Right forelimb (tissue), 1 donor: ENCODE measurements at places on chromosomes 1 and 21.

DNA sequence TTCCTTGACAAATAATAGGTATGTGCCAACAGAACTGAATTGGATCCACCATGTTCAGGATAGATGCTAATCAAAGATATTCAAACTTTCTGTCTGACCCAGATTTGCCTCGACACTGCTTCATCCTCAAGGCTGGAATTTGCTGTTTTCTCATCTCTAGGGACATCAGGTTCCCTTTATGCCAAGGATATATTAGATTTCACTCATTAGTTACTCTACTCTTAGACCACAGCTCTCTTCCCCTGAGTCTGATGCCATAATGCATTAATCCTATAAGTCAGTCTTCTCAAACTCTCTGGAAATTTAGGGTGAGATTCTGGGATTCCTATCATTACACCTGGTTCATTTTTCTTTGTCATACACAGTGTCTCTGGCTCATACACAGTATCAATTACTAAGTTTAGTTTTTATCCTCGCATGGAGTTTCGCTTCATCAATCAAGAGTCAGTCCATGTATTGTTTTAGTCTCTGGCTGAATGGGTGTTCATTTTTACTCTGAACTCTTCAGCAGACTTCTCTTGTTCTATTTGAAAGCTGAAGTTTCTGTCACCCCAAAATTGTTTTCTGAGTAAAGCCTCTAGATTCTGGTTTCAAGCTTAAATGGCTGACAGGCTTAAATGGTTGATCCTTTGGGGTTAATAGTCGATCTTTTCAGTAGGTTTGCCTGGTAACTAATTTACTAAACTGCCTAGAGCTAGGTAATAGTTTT, 9.3 kb upstream of the DCAF6 start:
- no peak for DNase-seq

DNA sequence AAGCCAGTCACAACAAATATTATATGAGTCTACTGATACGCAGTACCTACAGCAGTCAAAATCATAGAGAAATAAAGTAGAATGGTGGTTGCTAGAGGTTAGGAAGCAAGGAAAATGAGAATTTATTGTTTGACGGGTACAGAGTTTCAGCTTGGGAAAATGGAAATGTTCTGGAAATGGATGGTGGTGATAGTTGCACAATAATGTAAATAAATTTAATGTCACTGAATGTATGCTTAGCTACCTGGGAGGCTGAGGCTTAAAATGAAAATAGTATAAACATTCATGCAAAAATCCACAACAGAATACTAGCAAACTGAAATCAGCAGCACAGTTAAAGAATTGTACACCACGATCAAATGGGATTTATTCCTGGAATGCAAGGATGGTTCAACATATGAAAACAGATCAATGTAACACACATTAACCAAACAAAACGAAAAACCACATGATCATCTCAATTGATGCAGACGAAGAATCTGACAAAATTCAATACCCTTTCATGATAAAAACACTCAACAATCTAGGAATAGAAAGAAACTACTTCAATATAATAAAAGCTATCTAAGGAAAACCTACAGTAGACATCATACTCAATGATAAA, 10.7 kb downstream of the TUT4 start:
- DNase-seq = no peak

DNA sequence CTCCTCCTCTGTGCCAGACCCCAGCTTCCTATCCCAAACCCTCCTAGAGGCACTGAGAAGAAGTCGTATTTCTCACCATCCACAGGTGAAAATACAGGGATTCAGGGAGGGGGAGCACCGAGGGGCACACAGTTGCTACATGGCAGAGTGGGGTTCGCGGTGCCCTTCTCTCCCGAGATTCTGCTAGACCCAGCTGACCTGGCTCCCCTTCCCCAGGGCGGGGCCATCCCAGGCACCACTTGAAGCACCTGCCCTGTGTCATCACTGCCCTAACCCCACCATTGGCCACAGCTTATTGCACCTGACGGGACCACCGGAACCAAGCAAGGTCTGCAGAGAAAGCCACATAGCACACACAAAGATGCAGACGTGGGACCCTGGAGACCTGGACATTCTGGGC, 30.5 kb downstream of the SDC3 start:
- no peak for DNase-seq

DNA sequence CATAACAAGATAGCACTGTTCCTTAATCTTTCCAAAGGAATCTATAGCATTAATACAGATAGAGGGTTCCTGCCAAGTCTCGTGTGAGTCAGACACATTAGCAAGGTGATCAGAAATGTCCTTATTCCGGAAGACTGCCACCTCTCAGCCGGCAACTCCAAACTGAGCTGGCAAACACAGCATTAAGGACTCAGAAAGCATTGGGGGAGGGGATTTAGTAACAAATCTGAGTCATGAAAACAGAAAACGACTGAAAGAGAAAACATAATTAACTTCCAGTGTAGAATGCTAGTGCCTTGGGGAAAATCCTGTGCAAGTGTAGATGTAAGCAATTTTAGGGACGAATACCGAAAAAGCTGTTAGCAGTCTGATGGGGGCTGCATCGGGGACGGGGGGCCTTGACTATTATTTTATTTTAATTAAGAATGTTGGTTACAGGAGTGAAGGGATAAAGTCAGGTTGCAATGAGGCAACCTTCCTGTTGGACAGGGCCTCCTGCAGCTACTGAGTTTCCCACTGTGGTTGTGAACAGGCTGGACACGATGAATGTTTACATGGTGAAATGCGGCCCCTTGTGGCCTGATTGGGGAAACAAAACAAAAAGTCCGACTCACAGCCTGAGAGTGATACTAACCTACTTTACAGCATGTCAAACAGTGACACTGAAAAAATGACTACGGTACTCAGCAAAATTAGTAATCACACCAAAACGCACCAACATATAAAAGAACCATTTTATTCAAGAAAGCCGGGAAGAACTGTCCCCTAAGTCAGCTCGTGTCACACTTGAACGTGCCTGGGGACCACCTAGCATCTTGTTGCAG, 20.7 kb downstream of the MIS18A start:
- DNase-seq = peak; percentile 80

- DNase-seq = no peak
Observed at GRCh38 chr1:210070531-210070930, 132.5 kb downstream of the SYT14 start.

DNA sequence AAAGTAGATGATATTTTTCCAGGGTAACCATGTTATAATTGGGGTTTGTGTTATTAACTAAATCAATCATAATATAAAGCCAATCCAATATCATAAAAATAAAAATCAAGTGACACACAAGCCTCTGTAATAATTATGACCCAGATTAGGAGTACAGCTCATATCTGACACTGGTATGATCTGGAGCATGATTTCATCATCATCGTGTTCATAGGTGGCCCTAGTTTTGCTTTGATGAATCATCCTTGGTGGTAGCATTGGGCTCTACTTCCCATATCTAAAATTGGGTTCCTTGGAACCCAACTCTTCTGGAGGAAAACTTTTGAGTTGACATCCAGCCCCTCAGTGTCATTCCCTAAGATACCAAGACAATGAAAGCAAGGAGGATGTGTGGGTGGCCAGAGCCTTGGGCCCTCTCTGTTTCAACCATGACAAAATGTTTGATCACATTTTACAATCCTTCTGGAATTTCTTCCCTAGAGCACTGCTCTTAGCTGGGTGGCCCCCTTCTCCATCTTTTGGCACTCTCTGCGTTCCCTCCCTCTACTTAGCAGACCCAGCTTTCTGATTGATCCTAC, 37.0 kb upstream of the ENAH start:
- DNase-seq = no peak

DNA sequence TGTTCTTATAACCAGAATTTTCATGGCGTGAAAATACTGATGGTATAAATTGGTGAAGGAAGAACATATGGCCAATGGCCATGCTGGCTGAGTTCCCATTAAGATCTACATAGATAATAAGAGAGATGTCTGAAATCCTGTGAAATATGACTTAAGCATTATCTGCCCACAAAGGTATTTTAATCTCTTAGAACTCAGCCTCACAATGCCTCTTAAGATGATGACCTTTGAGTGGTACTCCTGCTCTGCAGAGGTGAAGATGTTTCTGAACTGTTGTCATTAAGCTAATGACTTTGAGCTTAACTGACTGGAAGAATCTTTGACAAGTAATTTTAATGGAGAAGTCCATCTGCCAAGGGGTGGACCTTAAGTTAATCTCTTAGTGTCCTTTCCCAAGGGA, 148.7 kb downstream of the ZNF326 start:
- DNase-seq = no peak

DNA sequence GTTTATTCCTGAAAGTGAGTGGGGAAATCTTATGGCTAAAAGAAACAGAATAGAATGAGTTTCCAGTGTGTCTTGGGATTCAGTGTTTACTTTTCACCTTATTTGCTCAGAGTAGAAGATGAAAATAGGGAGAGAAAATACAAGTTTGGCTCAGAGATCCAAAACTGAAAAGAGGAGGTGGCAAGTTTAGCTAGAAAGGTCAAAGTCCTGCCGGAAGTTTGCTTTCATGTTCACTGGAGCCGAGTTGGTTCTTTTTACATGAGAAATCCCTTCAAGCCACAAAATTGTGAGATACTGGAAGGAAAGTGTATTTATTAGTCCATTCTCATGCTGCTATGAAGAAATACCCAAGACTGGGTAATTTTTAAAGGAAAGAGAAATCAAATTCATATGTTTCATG, 604.6 kb downstream of the MRPL39 start:
- no peak for DNase-seq

- DNase-seq = no peak
Observed at GRCh38 chr1:65791396-65791795, 1.3 kb upstream of the PDE4B start.

DNA sequence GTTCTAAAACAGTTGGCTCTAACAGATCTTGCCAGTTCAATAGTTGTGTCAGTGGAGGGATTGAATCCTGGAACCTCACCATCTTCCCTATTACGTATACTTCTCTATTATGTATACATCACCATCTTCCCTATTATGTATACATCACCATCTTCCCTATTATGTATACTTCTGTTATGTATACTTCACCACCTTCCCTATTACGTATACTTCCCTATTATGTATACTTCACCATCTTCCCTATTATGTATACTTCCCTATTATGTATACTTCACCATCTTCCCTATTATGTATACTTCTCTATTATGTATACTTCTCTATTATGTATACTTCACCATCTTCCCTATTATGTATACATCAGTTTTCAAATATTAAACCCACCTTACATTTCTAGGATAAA, 34.4 kb upstream of the HP1BP3 start:
- DNase-seq = no peak

DNA sequence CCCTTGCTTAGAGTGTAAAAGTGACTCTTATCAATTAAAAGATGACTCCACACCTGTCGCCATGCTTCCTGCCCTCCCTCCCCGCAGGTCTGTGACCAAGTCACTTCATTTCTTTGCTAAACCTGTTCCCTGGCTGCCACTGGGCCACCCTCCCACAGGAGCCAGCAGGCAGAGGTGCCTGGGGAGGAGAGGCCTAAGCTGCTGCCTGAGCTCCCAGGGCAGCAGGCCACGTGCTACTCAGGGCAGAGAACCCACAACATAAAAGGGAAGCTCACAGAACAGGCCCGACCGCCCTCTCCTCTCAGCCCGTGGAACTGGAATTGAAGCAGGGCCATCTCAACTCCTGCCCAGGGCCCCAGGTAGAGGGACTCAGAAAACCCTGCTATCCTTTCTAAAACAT, 4.9 kb downstream of the C1orf198 start:
- DNase-seq = no peak

DNA sequence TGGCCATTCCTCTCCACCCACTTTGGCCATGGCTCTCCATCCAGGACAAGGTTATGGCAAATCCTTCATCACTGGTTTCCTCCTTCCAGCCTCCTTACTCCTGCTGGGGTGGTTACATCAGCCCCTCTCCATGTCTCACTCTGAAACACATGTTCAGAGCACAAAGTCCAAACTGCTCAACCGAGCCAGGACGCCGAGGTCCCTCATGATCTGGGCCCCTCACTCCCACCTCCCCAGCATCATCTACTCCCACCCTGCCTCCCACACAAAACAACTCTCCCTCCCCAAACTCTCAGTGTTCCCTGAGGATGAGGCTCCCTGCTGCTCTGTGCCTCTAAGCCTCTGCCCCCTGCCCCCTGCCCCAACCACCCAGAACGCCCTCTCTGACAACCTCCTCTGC, 33.3 kb upstream of the ZBTB40 start:
- DNase-seq = no peak

DNA sequence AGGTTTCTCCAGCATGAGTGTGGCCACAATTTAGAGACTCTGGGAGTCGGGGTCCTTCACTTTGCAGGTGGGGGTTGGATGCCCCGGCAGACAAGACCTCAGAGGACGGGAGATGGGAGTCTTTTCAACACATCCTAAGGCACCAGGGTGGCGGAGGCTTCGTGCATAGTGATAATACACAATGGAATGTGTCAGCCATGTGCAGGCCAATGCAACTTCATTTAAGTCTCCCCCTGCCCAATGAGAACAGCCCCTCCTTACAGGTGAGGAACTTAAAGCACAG, 75.9 kb upstream of the IFFO2 start:
- no peak for DNase-seq

- DNase-seq = peak; percentile 89
Observed at GRCh38 chr1:116909512-116910378, at the start of gene PTGFRN. Gene PTGFRN, plus strand, starts transcription at chr1:116909916. Its CDS starts 288 bp downstream, at chr1:116910204.

DNA sequence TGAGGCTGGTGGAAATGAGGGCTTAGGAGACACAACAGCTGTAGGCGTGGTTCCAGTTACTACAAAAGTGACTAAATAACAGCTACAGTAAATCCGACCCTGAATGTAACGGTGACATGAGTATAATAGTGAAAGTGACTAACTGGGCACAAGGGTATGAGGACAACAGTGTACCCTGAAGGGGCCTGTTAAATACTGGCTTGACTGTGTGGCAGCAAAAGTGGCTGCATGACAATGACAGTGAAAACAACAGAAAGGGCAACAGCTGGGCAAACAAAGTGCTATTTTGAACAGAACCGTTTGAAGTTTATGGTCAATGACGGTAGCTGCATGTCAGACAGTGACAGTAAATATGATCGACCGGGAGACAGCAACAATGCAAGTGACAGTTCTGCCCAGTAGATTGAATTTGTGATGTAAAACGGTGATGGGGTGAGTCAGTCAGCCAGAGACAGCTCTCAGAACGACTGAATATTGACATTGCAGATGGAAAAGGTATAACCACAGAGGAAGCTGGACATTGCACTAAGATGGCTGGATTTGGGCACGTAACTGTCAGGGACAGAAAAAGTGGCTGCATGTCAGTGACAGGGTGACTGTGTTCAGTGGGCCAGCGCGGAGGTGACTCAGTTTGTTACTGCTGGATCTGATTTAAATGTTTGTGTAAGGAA, 1.2 kb upstream of the ZBTB40 start:
- DNase-seq = no peak

GRCh38 chr21:25995278-25995677, 175.3 kb downstream of the APP start:
- no peak for DNase-seq

- no peak for DNase-seq
Observed at GRCh38 chr1:114089502-114090138, 64.0 kb downstream of the SYT6 start.

GRCh38 chr1:203131548-203132200, 4.1 kb downstream of the ADORA1 start:
- no peak for DNase-seq

DNA sequence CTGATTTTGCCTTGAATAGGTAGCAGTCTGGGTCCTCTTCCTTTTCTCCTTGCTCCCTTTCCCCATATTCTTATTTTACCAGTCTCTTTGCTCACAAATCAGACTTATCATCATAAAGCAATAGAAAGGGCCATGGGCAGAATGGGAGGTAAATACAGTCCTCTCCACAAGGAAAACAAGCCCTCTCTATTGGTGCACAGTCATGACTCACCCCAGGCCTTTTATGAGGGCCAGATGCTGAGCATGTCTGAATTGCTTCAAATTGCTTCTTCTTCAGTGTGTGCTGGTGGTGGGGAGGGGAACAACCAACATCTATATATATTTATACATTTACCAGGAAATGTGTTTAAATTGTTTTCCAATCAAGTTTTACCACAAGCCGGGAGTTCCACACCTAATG, 75.2 kb downstream of the GFI1 start:
- DNase-seq = no peak
